ENCODE measurements at places on chromosomes 4 and X.
A peak's percentile ranks its signal among the peaks of the same experiment; 100 is the strongest.

DNA sequence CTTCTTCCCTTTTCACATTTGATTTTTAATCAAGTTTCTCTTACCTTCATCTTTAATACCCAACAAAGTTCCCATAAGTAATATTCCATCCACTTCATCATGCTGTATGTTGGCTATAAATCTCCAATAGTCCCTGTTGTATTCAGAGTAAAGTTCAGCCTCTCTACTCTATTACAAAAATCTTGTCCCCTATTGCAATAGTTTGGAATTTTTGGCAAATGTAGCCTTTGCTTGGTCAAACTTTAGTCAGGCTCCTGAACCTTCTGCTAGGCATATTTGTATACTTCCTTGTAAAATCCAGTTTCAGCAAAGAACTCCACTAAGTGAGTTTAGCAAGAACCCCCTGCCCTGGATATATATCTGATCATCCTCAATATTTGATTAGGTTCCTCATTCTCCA lies 54.0 kb upstream of the PACRGL start:
- DNase-seq = no peak

GRCh38 chr4:71470524-71470923 lies 131.7 kb downstream of the SLC4A4 start:
- no peak for DNase-seq

DNA sequence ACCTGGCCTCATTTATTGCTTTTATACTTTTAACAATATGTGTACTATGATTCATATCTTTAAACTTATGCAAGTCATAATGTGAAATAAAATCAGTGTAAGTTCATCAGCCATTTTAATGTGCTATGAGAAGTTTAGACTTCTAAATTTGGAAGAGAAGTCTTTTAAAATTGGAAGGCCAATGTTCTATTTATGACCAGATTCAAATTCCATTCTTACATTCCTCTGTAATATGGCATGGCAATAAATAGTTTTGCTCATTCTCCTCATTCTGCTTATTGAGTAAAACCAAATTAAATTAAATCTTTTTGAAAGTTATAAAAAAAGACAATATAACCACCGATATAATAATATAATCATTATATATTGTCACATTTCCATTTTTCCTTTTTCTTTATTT lies 126.2 kb downstream of the SORBS2 start:
- no peak for DNase-seq

- DNase-seq = peak; percentile 66
Measured at GRCh38 chrX:40105835-40106675, 8.3 kb upstream of the BCOR start.

DNA sequence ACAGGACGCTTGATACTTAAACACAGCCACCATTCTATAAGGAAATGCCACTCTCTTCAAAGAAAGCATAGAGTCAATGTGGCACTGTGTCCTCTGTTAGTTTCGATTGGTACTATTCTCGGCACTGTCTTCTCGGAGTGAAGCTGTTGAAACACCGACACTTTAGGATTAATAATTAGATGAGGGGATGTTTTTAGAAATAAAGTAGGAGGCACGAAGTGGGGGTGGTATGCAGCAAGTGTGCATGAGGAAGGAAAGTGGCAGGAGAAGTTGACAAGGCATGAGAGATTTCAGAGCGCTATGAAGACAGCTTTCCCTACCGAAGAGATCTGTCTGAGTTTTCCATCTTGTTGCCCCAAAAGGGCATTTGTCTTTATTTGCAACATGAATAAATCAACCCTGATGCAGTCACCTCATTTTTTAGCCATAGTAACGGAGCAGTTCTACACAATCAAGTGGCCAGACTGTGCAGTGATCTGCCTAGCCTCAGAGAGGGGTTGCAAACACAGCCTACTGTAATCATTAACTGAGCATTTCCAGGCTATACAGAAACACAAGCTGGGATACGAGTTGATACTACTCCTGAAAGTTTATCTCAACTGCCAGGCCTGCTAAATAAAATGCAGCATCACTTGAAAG lies 8.3 kb downstream of the GPRIN3 start:
- DNase-seq = no peak

GRCh38 chr4:38768968-38769394 lies 13.8 kb downstream of the TLR10 start:
- DNase-seq = no peak

GRCh38 chr4:7343081-7343655 lies 91.6 kb downstream of the PSAPL1 start:
- no peak for DNase-seq

DNA sequence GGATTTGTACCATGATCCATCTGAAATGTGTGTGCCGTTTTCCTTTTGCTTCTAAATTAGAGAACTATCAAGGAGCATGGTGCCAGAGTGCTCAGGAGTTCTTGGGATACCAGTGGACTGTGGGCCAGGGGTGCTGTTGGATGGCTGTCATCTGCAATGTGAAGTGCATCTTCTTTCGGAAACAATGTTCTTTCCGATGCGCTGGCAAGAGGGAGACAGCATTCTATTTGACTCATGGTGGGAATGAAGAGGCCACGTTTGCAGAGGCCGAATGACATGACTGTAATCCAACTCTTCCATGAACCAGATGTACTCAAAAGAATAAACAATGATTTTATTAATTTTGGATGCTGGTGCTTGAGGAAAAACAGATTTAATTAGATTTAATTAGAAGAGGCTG lies 45.5 kb downstream of the SORCS2 start:
- no peak for DNase-seq

DNA sequence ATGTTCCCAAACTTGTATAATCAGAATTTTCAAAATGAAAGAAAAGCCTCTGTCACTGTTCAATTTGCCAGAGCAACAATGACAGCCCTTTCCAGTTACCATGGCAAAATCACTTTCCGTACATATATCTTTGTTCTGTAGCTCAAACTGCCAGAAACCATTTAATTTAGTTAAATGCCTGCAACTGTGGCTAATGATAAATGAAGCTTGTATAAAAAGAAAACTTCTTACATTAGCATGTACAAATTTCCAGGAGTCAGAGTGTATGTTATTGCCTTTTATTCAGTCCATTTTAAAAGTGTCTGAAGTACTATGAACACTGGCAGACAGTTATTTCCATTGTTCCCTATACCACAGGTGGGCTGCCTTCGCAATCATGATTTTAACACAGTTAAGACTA lies 30.3 kb downstream of the ARAP2 start:
- no peak for DNase-seq

DNA sequence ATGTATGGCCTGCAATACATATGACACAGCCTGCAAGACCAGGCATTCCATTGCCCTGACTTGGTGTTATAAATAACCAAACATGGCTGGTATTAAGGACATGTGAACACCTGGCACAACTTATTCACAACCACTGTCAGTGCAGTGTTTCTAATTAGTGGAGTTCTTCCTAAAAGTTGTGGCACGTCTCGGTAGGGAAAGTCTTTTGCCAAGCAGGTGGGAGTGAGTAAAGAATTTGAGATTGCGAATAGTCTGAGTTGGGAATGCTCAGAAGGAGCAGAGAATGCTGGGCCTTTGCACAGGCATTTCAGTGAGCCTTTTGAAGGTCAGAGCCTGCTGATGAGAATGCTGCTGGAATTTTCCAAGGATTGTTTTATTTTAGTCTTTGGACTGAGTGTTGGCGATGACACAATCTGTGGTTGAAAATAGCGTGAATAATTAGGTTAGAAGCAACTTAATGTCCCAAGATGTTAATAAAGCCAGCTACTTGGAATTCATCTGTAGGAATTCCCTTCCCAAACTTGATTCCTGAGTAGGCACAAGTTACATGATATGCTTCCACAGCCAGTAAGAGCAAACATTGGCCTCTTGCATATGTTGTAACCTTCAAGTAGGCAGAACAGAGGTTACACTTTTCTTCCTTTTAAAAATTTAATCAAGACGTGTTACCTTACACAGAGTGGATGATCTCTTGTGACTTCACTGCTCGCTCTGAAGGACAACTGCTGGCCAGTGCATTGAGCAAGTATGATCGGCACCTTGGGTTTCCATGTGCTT lies 83.6 kb upstream of the PGRMC2 start:
- DNase-seq = no peak

GRCh38 chr4:93748373-93749291 lies 79.9 kb upstream of the ATOH1 start:
- DNase-seq = no peak

DNA sequence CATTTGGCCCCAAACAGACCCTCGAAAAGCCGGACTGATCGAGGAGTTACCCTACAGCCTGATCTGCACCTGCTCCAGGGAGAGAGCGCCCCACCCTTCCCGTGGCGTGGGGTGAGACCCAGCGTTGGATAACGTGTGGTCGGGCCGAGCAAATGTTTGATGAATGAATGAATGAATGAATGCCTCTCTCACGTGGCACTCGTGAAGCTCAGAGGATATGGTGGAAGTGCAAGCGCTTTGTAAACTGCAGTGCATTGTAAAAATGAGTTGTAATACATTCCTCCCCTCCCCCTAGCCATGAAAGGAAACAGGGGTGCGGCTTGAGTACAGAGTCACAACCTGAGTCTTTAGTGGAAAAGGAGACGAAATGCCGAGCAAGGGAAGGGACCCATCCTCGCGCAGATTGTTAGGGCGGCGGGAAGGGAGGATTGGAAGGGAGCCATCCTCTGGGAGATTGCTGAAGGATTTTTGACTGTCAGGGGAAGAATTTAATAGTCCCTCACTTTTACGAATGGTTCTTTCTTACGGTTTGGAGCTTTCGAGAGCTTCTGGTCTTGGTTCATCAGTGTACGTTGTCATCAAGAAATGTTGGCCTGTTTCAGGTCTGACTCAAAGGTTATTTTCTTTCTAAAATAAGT lies 772 bp upstream of the FBXW7 start:
- peak; percentile 49 for DNase-seq

DNA sequence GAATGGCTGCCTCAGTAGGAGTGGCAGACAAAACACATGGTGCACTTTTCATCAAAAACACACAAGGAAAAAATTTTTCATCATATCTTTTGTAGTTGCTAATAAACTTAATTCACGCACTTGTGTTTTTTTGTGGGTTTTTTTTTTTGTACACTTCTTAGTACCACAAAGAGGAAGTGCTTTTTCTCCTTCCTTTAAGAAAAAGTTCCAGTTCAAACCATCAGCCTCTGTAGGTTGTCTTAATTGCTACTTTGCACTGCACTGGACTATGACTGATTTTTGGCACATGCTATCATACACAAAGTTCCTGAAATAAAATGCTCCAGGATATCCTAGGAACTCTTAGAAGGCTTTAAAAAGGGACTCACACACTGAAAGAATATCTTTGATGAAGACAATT lies at the start of gene PHEX:
PHEX (plus strand) TSS at position 242 of the 400 bp plus-strand sequence. CDS start 681 bp downstream, outside the sequence.
- no peak for DNase-seq

DNA sequence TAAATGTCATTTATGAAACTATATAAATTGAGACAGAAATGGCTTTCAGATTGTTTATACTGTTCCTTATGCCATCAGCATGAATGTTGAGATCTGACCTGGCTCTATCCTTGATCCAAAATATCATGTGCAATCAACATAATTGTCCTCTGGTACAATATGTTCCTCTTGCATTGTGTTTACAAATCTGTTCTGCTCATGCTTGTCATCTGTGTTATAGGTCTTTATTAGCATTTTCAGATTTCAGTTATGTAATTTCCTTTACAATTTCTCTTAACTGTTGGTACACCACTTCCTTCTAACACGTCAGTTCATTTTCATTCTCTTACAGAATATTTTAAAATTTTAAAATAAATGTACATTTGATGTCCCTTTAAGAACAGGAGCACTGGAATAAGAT lies 1.6 kb downstream of the HPGD start:
- no peak for DNase-seq

DNA sequence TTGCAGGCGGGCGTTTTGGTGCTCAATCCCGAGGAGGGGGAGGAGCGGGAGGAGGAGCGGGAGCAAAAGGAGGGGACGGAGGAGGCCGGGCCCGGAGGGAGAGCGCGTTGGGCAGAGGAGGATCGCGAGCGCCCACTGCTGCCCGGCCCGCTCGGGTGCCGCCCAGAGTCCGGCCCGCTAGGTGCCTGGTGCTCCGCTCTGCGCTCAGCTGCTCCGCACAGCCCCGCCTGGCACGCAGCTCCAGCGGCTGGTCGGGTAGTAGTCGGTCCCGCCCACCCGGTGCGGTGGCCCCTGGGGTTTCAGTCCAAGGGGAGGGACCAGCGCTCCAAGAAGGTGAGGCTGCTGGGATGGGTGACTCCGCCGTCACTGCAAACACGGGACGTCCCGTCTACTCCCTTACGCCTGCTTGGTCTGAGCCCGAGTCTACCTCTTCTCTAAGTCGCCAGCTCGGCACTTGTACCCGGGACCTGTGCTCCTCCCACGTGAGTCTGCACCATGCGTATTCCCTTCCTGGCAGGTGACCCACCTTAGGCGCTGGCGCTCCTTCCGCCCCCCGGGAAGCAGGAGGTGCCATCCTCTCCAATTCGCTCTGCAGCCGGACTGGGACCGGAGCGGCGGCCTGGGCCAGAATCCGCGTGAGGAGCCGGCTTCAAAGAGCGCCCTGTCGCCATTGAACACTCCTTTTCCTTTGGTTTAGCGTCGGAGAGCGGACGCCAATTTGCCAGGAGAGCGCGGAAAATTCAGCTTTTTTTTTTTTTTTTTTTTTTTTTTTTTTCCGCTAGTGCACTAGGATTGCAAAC lies 405 bp upstream of the HS3ST1 start:
- DNase-seq = peak; percentile 10

DNA sequence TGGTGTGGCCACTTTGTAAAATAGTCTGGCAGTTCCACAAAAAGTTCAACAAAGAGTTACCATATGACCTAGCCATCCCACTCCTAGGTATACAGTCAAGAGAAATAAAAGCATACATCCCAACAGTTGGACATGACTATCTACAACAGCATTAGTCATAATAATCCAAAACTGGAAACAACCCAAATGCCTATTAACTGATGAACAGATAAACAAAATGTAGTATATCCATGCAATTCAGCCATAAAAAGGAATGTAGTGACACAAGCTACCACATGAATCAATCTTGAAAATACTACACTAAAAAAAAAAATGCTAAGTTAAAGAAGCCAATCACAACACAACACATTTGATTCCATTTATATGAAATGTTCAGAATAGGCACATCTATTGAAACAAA lies 16.1 kb downstream of the MED14 start:
- DNase-seq = no peak

DNA sequence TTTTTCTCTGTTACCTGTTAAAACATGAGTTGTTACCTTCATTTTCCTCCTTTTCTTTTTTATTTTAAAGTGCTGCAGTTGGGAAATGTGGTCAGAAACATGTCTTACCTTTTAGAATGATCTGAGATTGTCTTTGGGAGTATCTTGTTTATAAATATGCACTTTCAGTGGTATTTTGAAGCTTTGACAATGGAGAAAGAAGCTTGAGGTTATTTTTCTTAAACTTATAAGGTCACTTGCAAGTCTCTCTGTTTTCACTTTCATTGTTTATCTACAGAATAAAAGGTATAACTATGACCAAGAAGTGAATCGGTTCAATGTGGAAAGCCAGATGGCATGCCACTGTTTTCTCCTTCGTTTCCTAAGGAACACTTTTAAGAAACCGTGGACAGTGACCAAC lies 167.5 kb upstream of the SLC7A11 start:
- no peak for DNase-seq
